ENCODE measurements at places on chromosomes 2 and 18.

GRCh38 chr18:2569338-2570207 lies 1.7 kb downstream of the METTL4 start:
- DNase-seq: no peak

- DNase-seq: no peak
These were observed 62.0 kb downstream of the MYL12B start for GRCh38 chr18:3323900-3324299.

- DNase-seq: no peak
These were observed 71.0 kb downstream of the ARL4C start for GRCh38 chr2:234425639-234426603.

DNA sequence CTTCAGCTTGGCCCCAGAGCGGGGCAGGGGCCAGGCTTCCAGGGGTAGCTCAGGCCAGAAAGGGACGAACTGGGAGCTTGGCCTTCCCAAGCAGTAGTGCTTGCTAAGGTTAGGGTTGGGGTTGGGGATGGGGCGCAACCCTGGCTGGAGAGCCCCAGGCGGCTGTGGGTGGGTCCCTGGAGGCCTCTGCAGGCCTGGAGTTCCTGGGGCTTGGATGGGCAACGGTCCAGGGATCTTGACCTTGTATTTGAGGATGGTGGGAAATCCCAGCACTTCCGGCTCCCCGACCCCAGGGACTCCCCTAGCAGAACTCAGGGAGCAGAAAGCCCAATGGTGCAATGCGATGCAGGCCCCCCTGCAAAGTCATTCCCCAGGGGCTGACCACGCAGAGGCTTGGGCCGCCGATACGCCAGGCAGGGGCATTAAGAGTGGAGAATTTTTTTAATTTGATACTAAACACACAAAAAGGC lies 12.6 kb upstream of the MLPH start:
- DNase-seq: no peak

- DNase-seq: peak; percentile 28
These were observed 104.9 kb downstream of the ASAP2 start for GRCh38 chr2:9311488-9311887.

DNA sequence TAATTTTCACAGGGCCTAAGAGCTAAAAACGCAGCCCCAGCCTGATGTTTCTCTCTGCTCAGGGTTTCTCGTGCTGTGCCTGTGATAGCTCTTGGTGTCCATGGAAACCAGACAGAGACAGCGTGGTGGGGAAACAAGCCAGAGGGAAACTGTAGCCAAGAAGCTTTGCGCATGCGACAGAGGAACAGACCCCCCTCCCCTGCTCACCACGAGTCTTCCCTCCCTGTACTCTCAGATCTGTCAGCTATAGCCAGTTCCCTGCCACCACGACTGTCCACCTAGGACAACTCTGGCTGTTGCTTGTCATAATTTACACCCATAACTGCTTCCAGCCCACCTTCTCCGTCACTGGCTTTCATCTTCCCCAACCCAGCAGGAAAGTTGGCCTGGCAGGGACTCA lies 13.2 kb upstream of the DNAJC27 start:
- DNase-seq: peak; percentile 62

DNA sequence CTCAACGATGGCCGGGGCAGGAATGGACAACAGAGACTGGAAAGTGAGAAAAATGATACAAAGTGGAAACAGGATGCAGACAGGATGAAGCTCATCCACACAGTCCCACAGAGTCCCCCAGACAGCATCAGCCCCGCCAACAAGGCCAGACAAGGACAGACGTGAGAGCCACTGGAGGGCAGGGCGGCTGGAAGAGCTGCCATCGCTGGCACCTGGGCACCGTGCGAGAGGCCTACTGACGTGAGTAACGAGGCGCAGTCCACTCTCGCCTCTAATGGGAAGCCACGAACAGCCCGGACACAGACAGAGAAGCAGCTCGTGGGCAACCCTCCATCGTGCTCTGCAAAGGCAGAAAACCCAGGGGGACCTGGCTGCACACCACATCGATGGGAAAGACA lies 17.1 kb downstream of the HDAC4 start:
- no peak for DNase-seq

DNA sequence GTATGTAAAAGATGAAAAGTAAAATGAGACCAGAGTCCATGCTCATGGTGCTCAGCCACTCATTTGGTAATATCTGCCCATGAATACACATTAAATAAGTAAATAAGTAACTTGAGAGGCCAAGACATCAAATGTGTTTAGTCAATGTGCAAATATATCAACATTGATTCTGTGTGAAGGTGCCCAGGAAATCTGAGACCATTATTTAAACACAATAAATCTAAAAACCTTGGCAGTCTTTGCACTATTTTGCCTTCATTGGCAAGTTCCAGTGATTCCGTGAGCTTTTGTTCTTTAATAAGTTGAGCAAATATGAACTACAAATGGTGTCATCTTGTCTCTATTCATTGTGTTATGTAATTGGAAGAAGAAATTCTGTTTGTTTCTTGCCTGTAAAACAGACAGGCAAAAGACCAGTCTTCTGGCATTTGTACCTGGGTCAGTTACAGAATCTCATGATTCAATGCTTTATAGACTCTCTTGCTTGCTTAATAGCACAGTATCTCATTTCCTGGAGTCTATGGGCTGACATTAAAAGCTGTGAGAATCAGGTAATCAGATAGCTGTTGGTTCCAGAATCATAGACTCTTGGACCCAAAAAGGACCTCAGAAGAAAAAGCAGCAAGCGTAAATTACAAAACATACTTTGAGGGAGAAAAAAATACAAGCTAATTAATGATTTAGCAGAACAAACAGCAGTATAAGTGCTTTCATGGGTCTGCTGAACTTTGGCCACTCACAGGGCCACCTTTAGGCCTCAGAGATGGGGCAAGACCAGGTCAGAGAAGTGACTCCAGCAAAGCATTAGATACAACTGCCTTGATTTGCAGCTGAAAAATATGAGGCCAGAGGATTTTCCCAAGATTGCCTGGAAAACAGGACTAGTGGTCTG lies 20.0 kb upstream of the SERPINB3 start:
- DNase-seq: no peak

DNA sequence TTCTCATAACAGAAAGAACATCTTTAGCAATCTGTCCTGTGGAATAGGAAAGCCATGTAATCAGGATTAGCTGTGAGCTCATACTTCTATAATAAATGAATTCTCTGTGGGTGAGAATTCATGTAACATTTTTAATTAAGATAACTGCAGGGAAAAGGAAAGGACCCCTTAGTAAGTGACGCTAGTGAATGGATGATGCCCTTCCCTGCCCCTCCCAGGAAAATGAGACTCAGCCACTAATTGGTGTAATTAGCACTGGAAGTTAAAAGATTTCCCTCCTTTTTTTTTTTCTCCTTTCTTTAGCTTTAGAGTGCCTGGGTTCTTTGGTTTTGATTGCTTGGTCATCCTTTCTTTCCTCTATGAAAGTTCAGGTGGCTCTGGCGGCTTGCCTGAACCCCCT lies 90.3 kb downstream of the VWA3B start:
- DNase-seq: no peak

DNA sequence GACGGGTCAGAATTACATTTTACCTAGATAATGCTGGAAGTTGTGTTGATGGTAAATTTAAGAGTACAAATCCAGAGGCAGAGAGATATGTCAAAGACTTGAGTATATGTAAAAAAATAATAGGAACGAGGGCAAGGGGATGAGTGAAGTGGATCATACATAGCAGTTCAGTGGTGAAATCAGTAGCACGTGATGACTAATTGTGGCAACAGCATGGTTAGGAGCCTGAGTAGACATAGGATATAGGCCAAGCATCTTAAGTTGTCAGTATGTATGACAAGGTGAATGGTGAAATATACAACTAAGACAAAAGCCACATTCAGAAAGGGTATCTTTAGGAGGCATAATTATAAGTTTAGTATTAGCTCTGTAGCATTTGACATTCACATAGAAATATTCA lies 826.5 kb upstream of the PIK3C3 start:
- no peak for DNase-seq

DNA sequence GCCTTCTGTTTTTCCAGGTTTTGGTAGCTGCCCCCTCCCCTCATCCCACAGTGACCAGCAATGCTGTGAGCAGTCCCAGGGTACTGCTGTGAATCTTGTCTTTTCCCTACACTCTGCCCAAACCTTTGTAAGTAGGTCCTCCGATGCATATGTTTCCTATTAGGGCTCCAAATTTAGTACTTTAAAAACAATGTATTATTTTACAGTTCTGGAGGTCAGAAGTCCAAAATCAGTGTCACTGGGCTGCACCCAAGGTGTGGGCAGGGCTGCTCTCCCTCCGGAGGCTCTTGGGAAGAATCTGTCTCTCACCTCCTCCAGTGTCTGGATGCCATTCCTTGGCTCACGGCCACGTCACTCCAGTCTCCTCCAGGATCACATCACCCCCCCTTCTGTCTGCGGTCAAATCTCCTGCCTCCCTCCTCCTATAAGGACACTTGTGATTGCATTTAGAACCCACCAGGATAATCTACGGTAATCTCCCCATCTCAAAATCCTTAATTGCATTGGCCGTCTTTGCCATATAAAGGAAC lies 208.5 kb downstream of the SH3BP4 start:
- no peak for DNase-seq

DNA sequence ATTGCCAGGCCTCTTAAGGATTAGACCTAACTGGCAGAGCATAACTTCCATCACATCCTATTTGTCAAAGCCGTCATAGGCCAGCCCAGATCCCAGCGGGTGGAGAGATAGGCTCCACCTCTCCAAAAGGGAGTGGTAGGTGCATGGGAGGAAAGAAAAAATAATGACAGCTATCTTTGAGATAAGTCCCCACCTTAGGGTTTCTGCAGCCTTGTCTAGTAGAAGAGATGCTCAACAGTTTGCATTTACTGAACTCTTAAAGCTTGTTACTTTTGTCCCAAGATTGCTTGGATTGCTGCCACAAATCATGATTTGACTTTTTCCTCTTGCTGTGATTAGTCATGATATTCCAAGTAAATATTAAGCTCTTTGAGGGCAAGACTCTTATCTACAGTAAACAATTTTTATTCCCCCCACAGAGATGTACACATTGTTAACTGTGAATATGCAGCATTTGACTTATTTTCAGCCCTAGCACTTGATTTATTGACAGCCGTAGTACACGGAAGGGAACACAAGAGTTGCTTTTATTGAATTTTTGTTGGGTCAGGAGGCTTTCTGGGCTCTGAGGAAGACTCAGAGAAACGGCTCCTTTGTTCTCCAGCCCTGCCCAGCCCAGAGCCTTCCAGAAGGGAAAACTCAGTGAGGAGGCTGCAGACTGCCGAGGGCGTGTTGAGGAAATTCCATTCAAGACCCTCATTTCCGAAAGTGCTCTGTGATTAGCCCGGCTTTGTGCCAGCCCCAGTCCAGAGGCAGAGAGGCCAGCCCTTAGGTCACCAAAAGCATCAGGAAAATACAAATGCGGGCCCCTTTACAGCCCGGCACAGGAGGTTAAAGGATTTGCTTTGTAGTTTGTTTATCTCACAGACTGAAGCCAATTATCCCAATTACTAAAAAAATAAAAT lies 75.5 kb upstream of the ZNF532 start:
- DNase-seq: peak; percentile 36

Data from C1 segment of cervical spinal cord (tissue), 14 donors.